ENCODE measurements at places on chromosomes 12 and 14.

DNA sequence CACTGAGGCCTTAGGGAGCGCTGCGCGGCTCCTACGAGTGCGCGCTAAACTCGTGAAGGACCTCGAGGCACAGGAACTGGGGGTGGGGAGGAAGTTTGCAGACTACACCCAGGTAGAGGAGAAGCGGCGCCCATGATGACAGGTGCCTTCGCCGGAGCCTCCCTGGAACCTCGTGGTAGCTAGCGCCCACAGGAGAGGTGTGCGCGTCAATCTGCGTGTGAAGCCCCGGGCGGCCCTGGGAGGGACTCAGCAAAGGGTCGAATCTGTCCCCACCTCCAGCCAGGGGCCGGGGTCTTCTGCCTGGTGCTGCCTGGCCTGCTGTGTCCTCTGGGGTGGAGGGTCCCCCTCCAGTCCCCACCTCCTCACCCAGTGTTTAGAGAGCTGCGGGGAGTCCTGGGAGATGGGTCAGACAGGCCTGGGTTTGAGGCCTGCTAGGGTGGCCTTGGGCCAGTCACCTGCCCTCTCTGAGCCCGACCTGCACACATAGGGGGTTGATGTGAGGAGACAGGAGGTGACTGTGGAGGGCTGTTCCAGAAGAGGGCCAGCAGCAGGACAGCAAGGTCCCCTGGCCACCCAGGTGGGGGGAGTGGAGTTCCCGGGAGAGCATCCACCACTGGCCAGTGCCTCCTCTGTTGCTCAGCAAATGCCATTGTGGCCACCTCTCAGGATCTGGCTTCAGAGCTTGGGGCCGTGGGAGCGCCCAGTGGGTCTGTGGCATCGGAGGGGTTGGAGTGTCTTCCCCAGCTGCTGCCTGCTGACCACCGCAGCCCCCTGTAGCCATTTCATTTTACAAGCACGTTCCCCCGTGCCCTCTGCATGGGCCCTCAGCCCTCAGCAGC, 20.2 kb upstream of the KIF26A start:
- DNase-seq, result no peak

DNA sequence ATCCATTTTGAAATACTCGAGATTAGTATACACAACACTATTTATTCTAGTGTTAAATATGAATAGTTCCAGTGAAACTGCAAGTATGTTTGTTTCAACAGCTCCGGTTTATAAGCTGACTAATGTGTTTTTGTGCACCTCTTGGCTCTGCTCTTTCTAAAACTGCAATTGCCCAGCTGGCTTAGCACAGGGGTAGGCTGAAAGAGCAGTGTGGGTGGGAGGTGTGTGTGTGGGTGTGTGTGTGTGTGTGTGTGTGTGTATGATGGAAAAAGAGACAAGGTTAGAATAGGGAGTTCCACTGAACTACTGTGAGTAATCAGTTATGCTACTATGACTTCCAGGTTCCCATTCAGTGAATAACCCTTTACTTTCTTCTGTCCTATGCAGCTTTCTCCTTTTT, 37.8 kb upstream of the DDHD1 start:
- DNase-seq, result no peak

DNA sequence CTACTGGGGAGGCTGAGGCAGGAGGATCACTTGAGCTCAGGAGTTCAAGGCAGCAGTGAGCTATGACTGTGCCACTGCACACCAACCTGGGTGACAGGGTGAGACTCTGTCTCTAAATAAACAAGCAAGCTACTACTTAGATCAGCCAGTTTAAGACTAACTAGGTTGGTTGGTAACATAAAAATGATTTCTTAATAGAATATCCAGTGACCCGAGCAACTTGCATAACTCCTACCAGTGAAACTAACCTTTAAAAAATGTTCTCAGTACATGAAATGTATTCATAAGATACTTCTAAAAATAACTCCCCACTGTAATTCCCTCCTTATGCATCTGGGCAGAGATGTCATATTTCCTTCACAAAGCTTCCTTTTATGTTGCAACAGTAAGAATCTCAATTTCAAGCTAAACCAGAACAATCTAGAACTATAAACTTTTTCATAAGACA, 15.9 kb downstream of the TAOK3 start:
- DNase-seq, result no peak

- DNase-seq, result no peak
Measured at GRCh38 chr12:24759155-24759554, 189.7 kb downstream of the BCAT1 start.

DNA sequence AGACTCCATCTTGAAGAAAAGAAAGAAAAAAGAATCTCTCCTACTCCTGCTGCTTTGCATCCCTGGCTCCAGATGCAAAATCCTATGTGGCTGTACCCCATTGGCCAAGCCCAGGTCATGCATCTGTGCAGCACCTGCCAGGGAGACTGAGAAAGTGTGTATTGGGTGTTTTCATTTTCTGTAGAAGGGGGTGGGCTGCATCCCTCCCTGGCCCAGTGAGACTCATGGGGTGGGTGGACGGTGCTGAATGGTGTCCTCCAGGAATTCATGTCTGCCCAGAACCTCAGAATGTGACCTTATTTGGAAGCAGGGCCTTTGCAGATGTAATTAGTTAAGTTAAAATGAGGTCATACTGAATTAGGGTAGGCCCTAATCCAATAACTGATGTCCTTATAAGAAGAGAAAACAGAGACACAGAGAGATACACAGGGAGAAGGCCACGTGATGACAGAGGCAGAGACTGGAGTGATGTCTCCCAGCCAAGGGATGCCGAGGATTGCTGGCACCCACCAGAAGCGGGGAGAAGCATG, 23.2 kb downstream of the MOAP1 start:
- no peak for DNase-seq
